Stimulated activated CD8-positive, alpha-beta memory T cell treated with anti-CD3 and anti-CD28 coated beads, Interleukin-4, amount 100 ng/mL, for 1 hour (primary cell): ENCODE measurements at places on chromosomes 2 and 18.

- no peak for DNase-seq
Observed at GRCh38 chr18:11502368-11502767, 107.0 kb upstream of the SLC35G4 start.

DNA sequence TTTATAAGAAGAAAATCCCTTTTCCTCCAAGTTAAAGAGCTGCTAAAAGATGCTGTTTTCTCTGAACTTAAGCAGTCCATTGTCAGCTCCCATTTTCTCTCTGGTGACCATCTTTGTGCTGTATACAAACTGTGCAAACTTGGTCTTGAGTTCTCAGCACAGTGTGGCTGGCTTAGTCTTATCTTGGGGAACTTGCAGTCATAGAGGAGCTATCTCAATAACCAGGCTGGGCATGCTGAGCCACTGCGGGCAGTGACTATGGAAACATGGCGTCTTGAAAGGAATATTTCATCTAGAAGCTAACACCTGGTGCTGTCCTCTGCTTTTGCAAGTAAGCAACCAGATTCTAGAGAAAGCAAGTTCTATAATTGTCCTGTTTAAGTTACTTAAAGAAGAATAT lies 1334.4 kb upstream of the CELF4 start:
- no peak for DNase-seq

DNA sequence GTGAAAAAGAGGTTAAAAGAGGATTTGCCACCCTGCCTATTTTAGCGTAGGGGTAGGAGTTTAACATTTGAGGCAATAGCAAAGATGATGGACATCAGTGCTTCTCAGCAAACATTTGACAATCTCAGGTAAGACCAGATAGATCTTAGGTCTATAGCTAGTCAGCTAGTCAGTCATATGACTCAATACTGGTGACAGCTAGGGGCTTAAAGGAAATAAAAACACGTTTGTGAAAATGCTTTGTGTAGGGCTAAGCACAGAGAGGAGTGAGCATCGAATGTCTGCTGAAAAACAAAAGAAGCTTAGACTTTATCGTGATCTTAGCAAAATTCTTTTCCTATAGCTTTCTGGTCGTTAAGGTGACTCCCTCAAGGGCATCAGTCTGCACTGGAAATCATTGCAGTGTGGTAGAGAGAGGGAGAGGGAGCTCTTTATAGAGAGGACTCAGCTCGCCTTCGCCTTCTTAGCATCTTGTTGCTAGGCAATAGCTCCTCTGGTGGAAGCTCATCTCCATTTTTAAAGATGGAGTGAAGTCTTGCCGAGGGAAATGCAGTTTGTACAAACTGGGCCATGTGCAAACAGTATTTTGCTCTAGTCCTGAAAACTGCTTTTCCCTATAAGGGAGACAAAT lies 62.8 kb upstream of the SLC38A11 start:
- DNase-seq = no peak

GRCh38 chr2:159187106-159187505 lies 99.4 kb downstream of the WDSUB1 start:
- no peak for DNase-seq

DNA sequence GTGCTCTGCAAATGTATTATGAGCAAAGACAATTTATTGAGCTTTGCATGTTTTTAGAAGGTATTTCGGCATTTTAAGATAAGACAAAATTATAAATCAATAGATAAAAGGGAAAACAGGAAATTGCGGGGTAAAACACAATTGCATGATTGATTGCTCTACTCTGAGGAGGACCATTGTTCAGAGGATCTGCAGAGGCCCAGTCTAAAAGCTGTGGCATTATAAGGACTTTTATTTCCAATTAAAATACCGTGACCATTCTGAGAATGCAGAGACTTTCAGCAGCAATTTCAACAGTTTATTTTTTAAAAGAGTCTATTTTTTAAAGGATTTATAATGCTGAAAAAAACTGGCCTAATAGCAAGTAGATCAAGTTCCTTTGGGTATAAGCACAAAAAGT lies 62.0 kb downstream of the TPGS2 start:
- no peak for DNase-seq

DNA sequence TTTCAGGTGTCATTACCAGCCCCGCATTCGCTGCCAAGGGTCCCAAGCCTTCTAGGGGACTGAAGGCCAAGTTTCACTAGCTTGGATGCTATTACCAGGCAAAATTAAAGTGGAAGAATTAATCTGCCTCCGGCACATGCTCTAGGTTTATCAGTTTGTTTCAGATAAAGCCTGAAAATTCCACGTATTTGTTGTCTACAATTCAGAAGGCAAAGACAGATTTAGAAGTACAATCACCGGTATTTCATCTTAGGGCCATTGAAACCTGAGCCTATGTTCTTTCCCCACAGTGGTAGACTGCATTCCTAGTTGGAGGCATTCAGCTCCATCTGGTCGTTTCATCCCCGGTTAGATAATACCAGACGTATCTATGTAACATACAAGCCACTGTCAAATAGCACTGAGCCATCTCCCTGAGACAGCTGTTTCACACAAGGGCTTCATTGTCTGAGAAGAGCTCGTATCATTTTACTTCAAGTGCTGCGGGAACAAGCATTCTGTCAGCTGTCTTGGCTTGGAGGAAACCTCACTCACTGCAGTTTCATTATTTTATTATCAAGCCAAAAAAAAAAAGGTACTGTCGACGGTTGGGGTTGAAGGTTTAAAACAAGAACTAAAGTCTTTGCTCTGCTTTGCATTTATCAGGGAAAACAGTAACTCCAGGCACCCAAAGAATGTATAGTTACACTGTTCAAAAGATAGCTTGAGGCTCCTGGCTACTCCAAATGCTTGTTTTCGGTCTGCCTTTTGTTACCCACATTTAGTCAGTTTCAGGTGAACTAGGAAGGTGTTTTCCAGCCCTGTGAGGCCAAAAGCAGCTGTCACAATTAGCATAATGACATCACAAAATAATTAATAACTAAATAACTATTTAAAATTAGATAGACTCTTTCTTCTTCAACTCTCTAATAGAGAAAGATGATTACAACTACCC lies 76.7 kb downstream of the TGIF1 start:
- no peak for DNase-seq

- no peak for DNase-seq
Observed at GRCh38 chr18:2089396-2089795, 481.9 kb downstream of the METTL4 start.

DNA sequence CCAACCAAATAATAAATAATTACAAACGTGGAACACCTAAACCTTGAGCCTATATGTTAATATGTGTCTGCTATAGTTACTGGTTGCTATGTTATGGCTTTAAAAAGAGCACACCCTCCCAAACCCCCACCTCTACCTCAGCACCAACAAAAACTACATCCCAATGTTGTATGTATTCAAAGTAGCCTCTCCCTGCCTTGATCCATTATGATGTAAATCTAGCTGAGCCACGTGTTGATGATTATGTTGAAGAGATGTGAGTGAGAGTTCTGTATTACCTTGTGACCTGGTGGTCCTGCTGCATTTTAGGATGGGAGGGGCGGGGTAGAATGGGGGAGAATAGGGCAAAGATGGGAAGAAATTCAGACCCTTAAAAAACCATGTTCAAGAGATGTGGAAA lies 4.8 kb downstream of the MFSD6 start:
- DNase-seq = no peak

DNA sequence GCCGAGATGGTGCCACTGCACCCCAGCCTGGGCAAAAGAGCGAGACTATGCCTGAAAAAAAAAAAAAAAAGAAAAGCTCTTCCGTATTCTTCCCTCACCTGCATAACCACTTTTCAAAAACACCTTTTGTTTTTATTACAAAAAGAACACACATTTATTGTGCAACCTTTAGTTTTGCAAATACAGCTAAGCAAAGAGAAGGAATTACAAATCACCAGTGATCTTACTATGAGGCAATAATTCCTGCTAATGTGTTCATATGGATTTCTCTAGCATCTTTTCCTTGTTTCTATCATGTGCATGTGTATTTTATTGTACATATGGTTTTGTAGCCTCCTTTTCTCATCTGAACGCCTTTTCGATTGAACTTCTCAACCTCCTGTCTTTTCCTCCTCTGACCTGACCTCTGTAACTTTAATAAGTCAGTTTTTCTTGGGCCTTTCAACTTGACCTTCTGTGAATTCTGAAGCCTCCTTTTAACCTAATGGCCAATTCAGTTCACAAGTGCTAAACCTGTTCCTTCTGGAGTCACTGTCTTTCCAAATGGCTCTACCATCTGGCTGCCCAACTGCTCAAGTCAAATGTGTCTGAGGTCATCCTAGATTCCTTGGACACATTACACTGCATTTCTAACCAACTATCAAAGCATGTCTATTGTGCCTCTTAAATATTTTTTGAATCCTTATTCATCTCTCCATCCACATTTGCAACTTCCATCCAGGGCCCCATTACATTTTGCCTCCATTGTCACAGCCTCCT lies 59.1 kb upstream of the DAPL1 start:
- DNase-seq = no peak

- no peak for DNase-seq
Observed at GRCh38 chr2:3449086-3449485, 69.6 kb downstream of the TRAPPC12 start.

- DNase-seq = no peak
Observed at GRCh38 chr2:215749092-215749957, 264.0 kb downstream of the MREG start.

GRCh38 chr2:60873381-60873780 lies 8.0 kb upstream of the REL start:
- no peak for DNase-seq

GRCh38 chr2:41600460-41600859 lies 447.4 kb upstream of the PKDCC start:
- DNase-seq = no peak

DNA sequence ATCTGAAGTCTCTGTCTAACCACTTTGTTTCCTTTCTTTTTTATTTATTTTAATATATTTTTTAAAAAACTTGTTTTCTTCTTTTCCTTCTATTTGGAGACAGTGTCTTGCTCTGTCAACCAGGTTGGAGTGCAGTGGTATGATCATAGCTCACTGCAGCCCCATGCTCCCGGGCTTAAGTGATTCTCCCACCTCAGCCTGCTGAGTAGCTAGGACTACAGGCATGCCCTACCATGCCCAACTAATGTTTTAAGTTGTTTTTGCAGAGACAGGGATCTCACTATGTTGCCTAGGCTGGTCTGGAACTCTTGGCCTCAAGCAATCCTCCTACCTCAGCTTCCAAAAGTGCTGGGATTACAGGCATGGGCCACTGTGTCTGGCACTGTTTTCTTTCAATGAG lies 81.1 kb upstream of the TLK1 start:
- no peak for DNase-seq

DNA sequence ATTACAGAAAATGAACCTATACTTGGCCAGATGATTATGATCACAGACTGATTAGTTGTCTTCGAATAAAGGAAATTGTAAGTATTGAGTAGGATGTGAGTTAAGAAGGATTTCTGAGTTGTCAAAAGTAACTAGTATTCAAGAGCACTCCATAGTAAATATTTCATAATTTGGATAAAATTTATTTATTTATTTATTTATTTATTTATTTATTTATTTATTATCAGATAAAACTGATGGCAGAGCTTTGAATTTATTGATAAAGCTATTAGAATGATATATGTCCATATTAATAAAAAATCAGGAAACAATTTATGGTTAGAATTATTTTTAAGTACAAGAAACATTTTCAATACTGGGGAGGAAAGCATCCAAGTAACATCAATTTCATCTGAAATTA lies 1634.1 kb downstream of the LRP1B start:
- DNase-seq = no peak

DNA sequence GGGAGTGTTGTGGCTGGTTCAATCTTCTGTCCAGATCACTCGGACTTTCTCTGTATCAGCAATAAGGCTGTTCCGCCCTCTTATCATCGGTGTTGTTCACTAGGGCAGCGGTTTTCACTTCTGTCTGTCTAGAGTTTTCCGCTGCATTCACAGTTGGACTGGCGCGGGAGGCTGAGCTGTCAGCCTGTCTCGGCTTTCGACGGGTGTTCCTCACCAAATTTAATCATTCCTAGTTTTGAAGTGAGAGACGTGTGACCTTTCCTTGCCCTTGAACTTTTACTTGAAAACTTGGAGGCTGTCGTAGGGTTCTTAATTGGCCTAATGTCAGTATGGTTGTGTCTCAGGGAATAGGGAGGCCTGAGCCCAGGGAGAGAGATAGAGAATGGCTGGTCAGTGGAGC lies 108.3 kb downstream of the NFATC1 start:
- no peak for DNase-seq

- no peak for DNase-seq
Observed at GRCh38 chr2:203916756-203917155, 19.8 kb upstream of the ICOS start.

GRCh38 chr2:236777408-236777807 lies 207.8 kb downstream of the ACKR3 start:
- no peak for DNase-seq

DNA sequence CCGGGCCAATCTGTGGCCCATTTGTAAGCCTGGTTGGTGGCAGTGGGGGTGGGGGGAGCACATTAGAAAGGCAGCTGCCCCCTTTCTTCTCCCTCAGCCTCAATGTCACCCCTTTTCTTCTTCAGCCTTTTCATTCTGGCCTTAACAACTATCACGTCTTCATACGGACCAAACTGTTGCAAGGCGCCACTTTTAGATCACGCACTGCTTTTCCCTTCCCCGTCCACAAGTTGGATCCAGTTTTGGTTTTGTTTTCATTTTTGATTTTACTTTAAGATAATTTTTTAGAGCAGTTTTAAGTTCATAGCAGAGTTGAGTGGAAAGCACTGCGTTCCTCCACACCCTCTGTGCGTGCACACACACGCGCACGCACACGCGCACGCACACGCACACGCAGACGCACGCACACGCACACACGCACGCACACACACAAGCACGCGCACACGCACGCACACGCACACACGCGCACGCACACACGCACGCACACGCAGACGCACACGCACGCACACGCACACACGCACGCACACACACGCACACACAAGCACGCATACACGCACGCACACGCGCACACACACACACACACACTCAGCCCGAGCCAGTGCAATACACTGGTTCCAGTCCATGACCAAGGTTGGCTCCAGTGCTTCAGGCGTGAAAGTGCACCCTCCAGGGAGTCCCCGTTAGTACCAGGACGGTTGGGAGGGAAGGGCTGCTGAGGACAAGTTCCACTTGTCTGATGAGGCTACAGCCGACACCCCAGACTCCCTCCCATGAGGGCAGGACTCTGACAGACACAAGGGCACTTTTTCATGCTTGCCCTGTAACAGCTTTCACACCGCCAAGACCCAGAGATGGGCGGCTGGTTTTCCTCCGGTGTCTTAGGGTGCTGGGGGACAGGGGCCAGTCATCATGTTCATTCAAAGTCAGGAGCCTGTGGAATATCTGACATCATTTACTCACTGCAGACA lies 22.4 kb downstream of the FBLN7 start:
- no peak for DNase-seq

GRCh38 chr18:77526962-77527361 lies 277.3 kb downstream of the GALR1 start:
- DNase-seq = no peak

DNA sequence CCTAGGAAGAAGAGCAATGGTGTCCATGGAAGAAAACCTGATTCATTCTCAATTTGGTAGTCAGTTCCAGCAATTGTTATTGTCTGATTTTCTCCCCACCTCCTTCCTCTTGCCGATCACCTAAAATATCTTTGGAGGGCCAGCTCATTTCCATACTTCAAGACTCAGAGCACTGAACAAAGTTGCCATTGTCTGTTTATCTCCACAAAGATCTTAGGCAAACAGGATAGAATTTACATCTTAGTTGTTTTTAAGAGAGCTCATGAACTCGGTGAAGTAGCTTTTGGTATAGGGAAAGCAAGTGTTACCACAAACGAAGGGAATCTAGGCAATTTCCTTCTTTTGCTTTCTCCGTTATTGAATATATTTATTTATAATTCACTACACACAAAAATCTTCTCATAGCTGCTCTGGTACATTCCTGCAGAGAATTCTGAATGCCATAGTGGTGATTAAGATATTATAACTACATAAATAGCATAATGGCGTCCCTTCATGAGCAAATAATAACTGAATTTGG lies 41.5 kb upstream of the CHST9 start:
- DNase-seq = no peak
